Sigmoid colon (tissue), 7 donors: ENCODE measurements at places on chromosomes 3 and 15. TPM values are rescaled to one million over a fixed set of nuclear protein-coding genes. Genes with fewer than 3 reads are reported as not detected.
A peak's percentile ranks its signal among the peaks of the same experiment; 100 is the strongest.

DNA sequence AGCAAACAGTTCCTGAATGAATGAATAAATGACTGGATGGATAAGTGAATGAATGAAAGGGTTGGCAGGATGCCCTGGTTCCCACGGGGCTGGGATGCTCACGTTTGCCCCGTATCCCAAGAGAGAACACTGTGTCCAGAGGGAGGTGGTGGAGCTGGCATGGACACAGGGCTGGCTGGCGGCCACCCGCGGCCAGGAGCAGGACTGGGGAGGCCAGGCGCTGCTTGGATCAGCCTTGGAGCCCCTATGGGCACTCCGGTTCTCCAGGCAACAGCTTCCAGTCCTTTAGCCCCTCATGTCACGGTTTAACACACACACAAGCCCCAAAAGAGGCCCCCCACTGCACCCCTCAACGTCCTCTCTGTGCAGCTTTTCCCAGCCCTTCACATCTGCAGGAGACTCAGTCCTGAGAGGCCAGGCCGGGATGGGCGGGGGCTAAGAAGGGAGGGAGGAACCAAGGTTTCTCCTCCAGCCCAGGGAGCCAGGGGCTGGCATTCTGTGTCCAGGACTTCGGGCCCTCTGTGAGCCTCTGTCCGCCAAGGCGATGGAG is 86.0 kb upstream of the ALDH1L1 start:
- H3K27ac ChIP-seq, result peak overlapping the region; percentile 87
- H3K4me3 ChIP-seq, result no peak overlapping the region
- peaks cover 44% of the 10 kb centered on the region for H3K4me1 ChIP-seq
- H3K27me3 ChIP-seq, result no peaks in the 10 kb centered on the region
- no peaks in the 10 kb centered on the region for H3K36me3 ChIP-seq

Gene ADPRH
- 11.6 TPM for total RNA-seq

DNA sequence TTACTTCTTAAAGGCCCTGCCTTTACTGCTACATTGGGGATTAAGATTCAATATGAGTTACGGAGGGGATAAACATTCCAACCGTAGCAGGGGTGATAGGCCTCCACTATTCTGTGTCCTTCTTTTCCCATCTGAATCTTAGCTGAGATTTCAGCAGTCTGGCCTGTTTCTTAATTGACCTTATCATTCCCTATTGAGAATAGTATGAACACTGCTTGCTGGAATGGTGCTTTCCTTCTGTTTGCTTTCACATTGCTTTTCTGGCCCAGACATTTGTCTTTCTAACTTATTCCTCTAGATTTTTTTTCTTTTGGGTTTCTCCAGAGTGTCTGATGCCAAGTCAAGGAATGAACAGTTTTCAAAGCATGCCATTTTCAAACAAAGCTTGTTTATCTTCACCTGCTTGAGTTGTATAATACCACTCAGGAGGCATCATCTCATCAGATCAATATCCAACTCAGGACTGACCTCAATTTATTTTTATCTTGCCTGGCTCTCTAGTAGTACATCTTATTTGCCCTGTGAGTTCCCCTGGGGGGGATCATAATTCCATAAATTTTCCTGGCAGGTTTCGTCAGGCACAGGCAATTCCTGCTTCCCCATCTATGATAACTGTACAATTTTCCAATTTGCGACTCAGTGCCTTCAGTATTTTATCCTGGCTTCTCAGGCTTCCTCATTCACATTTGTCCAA is 161.1 kb upstream of the STT3B start:
- DNase-seq, result no peak
- H3K27me3 ChIP-seq, result no peaks in the 10 kb centered on the region
- no peaks in the 10 kb centered on the region for H3K36me3 ChIP-seq
- no peak overlapping the region for H3K4me3 ChIP-seq

DNA sequence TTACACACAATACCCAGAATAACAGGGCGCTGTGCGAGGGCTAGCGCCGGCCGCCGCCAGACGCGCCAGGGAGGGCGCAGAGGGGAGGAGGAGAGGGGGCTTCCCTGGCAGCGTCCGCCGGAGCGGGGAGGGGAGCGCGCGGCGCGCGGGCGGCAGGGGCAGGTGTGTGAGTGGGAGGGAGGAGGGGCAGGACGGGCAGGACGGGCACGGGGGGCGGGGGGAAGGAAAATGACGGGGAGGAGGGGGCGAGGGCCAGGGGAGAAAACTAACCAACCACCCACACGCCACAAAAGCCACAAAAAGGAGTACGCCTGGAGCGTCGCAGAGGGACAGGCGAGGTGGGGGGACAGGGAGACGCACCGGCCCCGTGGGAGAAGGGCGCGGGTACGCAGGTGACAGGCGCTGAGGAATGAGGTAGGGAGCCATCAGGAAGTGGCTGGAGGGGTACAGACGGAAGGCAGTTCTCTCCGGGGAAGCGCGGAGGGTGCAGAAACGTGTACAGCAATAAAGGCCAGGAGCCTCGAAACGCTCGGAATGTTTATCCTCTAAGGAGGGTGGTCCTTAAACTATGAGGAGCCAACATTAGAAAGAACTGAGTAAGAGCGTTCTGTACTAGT is 610 bp upstream of the SATB1 start:
- H3K4me1 ChIP-seq, result peaks cover 13% of the 10 kb centered on the region
- DNase-seq, result peak; percentile 67
- peak overlapping the region; percentile 84 for H3K27ac ChIP-seq
- peak overlapping the region; percentile 88 for H3K4me3 ChIP-seq

- H3K27ac ChIP-seq, result no peak overlapping the region
- no peak overlapping the region for H3K4me3 ChIP-seq
- no peaks in the 10 kb centered on the region for H3K4me1 ChIP-seq
- no peaks in the 10 kb centered on the region for H3K27me3 ChIP-seq
Measured at GRCh38 chr15:60413231-60413824, 15.5 kb upstream of the ANXA2 start.

- DNase-seq, result peak; percentile 78
- peak overlapping the region; percentile 63 for H3K4me3 ChIP-seq
- H3K4me1 ChIP-seq, result peaks cover 24% of the 10 kb centered on the region
- peak overlapping the region; percentile 97 for H3K27ac ChIP-seq
Measured at GRCh38 chr15:98648654-98649471, 524 bp downstream of the IGF1R start.

GRCh38 chr3:79056498-79056897 is 711.3 kb downstream of the ROBO1 start:
- H3K4me1 ChIP-seq, result no peaks in the 10 kb centered on the region
- no peak overlapping the region for H3K4me3 ChIP-seq
- no peak overlapping the region for H3K27ac ChIP-seq
- no peaks in the 10 kb centered on the region for H3K27me3 ChIP-seq

Gene SH2D7
- total RNA-seq, result not detected

DNA sequence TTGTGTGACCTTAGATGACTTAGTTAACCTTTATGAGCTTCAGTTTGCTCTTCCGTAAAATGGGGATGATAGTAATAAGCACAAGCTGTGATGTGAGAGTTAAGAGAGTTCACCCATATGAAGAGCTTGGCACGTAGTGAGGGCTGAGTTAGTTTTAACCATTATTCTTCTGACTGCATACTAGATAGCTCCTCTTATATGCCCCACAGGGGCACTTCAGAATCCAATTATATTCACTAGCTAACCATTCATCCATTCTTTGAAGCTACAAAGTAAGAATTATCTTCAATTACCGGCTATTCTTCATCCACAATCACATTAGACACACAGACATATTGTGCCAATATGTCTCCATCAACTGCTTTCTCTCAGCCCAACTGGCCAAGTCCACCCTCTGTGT is 159.0 kb upstream of the STT3B start:
- H3K4me3 ChIP-seq, result no peak overlapping the region
- H3K4me1 ChIP-seq, result no peaks in the 10 kb centered on the region
- no peak overlapping the region for H3K27ac ChIP-seq
- no peaks in the 10 kb centered on the region for H3K36me3 ChIP-seq

Gene LYSMD2
- total RNA-seq, result 17.3 TPM

- no peaks in the 10 kb centered on the region for H3K27me3 ChIP-seq
- no peaks in the 10 kb centered on the region for H3K4me1 ChIP-seq
- H3K36me3 ChIP-seq, result no peaks in the 10 kb centered on the region
- H3K4me3 ChIP-seq, result no peak overlapping the region
- H3K27ac ChIP-seq, result no peak overlapping the region
Measured at GRCh38 chr3:131110087-131110486, 83.4 kb downstream of the NEK11 start.

DNA sequence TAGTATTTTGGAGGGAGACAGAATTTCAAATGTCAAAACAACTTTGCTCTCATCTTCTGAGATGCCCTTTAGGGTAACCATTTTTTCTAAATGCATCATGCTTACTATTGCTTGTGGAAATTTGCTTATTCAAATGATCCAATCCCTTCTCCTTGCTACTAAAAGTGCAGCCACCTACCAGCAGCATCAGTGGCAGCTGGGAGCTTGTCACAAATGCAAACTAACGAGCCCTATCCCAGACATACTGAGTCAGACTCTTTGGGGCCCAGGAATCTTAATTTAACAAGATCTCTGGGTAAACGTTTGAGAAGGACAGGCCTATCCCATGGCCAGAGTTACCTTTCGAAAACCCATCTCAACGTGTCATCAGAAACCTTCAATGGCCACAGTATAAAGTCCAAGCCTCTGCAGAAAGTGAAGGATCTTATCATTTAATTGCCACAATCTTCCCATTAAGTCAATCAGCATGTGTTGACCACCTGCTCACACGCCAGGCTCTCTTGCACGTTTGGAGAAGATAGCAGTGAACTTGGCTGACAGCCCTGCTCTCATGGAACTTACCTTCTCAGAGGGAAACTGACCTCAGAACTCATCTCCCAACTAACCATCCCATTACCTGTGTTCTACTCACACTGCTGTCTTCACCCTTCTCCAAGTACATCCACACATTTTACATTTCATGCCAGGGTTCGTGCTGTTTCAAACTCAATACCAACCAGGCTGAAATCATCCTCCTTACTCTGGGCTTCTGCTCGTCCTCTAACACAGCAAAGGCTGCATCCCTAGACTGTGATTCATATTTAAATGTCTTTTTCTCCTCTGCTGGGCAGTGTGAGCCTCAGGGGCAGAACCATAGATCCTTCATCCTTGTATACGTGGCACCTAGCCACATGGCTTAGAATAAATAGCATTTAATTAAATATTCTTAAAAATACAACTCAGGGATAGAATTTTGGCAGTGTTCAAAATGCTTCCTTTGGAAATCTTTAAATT is 24.8 kb upstream of the VGLL4 start:
- no peak overlapping the region for H3K4me3 ChIP-seq
- H3K27me3 ChIP-seq, result no peaks in the 10 kb centered on the region
- no peak for DNase-seq
- H3K4me1 ChIP-seq, result peaks cover 34% of the 10 kb centered on the region
- H3K27ac ChIP-seq, result no peak overlapping the region
- no peaks in the 10 kb centered on the region for H3K36me3 ChIP-seq

Gene VIPR1
- 2.8 TPM for total RNA-seq

DNA sequence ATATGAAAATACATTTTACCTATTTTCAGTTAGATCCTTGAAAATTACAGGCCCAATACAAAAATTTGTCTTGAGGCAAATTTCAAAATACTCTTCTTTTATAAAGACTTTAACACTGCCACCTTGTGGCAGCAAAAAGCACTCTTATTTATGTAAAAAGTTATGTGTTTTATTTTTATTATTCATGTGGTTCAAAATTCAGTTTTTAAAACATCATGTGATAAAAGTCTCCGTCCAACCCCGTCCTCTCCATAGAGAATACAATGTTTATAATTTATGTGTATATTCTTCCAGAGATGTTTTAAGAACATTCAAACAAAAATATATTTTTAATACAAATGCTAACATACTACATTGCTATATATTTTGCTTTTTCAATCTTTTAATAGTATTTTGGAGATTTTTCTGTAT is 36.9 kb upstream of the TRIM59 start:
- no peak overlapping the region for H3K4me3 ChIP-seq
- DNase-seq, result no peak
- no peaks in the 10 kb centered on the region for H3K36me3 ChIP-seq
- H3K27me3 ChIP-seq, result no peaks in the 10 kb centered on the region
- no peak overlapping the region for H3K27ac ChIP-seq

DNA sequence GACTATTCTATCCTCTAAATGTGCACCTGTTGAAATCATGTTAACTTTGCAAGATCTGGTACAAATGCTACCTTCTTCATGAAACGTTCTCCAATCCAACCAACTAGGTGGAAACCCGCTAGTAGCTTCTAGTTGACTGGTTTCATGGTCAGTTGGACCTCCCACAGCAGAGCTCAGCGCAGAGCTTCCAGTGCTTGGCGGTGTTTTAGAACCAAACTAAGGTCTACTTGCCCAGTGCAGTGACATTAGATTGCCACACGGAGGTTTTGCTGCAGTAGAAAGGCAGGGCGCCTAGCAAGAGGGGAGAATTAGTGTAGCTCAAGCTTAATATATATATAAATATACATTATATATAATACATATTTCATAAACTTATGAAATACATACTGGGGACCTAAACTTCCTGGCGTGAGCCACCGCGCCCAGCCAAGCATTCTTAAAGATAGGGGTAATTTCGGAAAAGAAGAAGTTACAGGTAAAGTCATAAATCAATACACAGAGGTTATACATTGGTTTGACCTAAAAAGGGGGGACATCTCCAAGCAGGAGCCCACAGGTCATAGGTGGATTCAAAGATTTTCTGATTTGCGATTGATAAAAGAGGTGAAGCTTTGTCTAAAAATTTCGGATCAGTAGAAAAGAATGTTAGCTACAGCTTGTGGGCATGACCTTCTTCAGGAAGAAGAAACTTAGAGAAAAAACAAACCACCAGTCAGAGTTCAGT is 2.1 kb upstream of the OXSR1 start:
- no peak overlapping the region for H3K4me3 ChIP-seq
- H3K27me3 ChIP-seq, result no peaks in the 10 kb centered on the region
- no peaks in the 10 kb centered on the region for H3K4me1 ChIP-seq
- DNase-seq, result no peak
- no peaks in the 10 kb centered on the region for H3K36me3 ChIP-seq

GRCh38 chr3:181252631-181253030 is 263.1 kb upstream of the DNAJC19 start:
- H3K4me1 ChIP-seq, result no peaks in the 10 kb centered on the region
- H3K27me3 ChIP-seq, result no peaks in the 10 kb centered on the region
- H3K36me3 ChIP-seq, result no peaks in the 10 kb centered on the region
- H3K27ac ChIP-seq, result no peak overlapping the region
- H3K4me3 ChIP-seq, result no peak overlapping the region
- no peak for DNase-seq

Gene CMC1
- total RNA-seq, result 16.9 TPM

- H3K27ac ChIP-seq, result no peak overlapping the region
- DNase-seq, result no peak
- H3K27me3 ChIP-seq, result no peaks in the 10 kb centered on the region
- peaks cover 48% of the 10 kb centered on the region for H3K36me3 ChIP-seq
- H3K4me1 ChIP-seq, result peaks cover 15% of the 10 kb centered on the region
Measured at GRCh38 chr3:9806688-9807589, 3.1 kb upstream of the TTLL3 start.

DNA sequence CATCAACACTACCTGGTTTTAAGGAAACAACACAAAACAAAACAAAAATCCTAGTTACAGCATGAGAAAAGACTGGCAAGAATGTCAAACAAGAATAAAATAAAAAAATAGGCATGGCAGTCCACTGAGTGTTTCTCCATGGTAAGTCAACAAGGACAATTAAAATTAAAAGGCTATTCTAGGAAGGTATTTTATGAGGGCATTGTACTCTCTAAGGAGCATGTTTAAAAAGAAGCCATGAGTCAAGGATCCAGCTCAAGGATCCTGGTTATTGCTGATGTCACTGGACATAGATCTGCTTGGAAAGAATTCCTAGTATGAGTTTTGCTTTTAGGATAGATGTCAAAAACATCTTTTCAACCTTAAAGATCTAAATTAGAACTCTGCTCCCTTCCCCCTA is 106.7 kb downstream of the MYO5A start:
- DNase-seq, result no peak
- H3K4me3 ChIP-seq, result no peak overlapping the region
